ENCODE measurements at places on chromosomes 6 and 20.

- DNase-seq: no peak
These were observed 122.8 kb downstream of the ALDH8A1 start for GRCh38 chr6:134826889-134827737.

GRCh38 chr20:51185277-51185676 lies 162.4 kb upstream of the KCNG1 start:
- no peak for DNase-seq

- no peak for DNase-seq
These were observed 175.5 kb downstream of the EYA2 start for GRCh38 chr20:47070176-47070575.

GRCh38 chr6:142294679-142295078 lies 7.1 kb upstream of the ADGRG6 start:
- no peak for DNase-seq

- DNase-seq: no peak
These were observed 127.6 kb upstream of the PMEPA1 start for GRCh38 chr20:57837208-57838035.

DNA sequence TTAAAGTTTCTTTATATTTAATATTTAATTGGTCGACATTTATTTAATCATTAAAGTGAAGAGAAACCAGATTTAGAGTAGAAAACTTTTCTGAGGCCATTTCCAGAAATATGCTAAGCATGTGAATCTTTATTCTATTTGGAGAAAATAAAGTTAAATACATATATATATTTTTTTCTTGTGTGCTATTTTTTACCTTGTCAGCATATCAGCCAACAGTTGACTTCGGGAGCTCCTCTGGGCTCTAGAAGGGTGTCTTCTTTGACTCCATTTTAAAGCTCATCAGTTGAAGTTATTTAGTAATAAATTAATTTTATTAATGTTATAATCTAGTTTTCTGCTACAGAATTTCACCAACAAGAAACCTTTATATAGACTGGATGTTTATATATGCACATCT lies 73.1 kb downstream of the SH3BGRL2 start:
- no peak for DNase-seq

DNA sequence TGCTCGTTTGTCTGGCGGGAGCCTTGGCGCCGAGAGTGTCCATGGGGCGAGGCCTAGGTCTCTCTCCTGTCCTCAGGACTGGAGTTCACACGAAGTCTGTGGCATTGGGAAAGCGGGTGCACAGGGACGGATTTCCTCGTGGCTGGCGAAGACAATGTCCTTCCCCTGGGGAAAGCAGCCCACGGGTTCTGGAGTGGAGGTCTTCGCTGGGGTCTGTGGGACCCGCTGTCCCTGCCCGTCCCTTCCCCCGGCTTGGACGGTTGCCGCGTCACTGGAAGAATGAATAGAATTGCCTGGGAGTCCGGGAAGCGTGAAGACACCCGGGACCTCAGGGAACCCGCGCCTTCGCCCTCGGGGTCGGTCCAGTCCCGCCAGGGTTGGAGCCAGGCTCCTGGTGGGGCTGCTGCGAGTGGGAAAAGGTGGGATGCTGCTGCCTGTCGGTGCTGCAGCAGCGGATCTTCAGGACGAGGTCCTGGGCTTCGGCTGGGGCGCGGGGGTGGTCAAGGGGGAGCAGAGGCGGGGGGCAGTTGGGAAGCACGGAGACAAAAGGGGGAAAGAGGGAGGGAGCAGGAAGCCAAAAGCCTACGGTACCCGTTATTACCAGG lies 441.8 kb upstream of the DEFB115 start:
- DNase-seq: no peak

- no peak for DNase-seq
These were observed 202.6 kb upstream of the HEY2 start for GRCh38 chr6:125546841-125547251.

DNA sequence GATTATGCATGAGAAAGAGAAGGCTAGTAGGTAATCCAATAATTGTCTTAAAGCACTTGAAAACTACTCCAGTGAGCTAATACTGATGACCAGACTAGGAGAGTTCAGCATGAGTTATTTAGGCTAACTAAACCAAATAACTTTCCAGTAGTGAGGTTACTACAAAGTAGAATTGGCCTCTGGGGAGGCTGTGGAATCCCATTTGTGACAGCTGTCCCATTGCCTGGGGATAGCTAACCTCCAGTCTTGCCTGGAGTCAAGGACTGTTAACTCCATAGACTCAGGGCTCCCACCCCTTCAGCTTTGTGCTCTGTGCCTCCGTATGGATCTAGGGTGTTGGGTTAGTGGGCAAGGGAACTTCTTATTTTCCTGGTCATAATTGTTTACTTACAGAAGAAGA lies 51.0 kb downstream of the KCNQ5 start:
- no peak for DNase-seq

DNA sequence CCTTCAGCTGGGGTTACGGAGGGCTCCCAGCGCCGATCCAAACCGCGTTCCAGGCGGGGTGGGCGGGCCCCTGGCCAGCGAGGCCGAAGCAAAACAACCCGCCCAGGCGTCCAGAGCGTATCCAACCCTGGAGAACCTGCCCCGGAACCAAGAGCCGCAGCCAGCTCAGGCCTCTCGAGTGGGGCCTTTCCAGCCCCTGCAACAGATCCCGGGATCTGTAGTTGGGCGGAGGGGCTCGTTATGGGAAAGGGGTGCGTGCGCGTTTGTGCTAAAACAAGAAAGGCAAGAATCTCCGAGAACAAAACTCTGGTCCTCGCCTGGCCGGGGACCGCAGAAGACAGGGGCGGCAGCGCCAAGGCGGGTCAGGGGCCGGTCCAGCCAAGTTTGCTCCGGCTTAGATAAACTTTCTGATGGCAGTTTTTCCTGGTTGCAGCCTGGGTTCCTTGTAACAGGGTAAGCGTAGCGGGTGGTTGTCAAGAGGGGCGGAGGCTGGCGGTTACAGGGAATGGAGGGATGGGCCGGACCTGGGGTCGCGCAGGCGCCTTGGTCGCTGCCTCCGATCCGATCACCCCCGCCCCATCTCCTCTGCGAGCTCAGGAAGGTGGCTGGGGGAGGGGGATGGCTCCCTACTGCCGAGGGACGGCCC lies 448 bp upstream of the RIN2 start:
- DNase-seq: peak; percentile 76

DNA sequence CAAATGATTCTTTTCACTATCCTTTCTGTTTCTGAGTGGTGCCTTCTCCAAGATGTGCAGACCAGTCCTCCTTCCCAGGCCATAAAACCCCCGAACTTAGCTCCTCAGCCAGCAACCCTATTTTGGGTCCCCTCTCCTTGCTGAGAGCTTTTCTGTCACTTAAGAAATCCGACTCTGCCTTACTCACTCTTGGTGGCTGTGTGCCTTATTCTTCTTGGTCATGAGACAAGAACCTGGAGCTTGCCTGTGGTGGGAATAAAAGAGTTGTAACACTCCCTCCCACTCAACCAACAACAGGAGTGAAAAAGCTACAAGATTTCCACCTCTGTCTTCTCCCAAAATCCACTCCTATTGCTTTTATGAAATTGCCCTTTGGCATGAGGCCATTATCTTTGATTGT lies 62.6 kb downstream of the RPS12 start:
- DNase-seq: no peak

GRCh38 chr6:43471399-43471798 lies 6.0 kb upstream of the TJAP1 start:
- DNase-seq: no peak

GRCh38 chr20:16758454-16759180 lies 10.5 kb downstream of the OTOR start:
- DNase-seq: no peak

- no peak for DNase-seq
These were observed 1.5 kb upstream of the TMEM200A start for GRCh38 chr6:130364224-130364780.

- no peak for DNase-seq
These were observed 323.0 kb downstream of the UTRN start for GRCh38 chr6:144607998-144608735.

- DNase-seq: no peak
These were observed 137.7 kb downstream of the INSM1 start for GRCh38 chr20:20505554-20505953.

DNA sequence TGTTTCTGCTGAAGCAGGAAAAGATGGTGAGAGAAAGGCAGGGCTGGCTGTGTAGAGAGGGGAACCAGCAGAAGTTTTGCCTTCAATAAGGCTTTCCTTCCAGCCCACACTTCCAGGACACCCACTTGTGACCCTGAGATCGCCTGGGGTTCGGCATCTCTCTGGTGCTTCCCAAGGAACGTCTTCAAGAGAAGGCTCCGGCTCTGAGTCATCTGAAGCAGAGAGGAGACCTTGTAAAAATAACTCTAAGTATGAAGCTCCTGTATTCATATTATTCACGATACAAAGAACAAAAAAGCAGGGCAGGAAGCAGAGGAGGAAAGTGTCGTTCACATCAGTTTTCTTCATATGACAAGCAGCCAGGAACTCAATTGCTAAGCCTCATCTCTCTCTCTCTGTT lies 95.4 kb upstream of the MRPS10 start:
- no peak for DNase-seq

DNA sequence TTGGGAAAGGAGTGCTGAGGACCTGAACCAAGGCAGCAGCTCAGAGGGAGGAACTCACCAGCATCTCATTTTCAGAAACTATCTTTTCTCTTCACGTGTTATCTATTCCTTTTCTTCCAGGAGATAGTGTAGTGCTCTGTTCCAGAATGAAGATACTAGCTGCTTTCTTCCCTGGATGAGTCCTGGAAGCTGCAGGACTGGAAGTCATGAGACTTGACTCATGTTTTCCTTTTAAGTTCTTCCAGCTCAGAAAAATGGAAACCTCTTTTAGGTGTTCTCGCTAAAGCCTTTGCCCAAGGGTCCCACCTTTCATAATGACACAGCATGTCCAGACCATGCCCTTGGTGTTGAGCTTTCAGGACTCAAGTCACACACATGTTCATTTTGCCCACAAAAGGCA lies 106.7 kb downstream of the UNC5CL start:
- DNase-seq: no peak

GRCh38 chr6:946546-946945 lies 253.6 kb upstream of the EXOC2 start:
- DNase-seq: no peak

DNA sequence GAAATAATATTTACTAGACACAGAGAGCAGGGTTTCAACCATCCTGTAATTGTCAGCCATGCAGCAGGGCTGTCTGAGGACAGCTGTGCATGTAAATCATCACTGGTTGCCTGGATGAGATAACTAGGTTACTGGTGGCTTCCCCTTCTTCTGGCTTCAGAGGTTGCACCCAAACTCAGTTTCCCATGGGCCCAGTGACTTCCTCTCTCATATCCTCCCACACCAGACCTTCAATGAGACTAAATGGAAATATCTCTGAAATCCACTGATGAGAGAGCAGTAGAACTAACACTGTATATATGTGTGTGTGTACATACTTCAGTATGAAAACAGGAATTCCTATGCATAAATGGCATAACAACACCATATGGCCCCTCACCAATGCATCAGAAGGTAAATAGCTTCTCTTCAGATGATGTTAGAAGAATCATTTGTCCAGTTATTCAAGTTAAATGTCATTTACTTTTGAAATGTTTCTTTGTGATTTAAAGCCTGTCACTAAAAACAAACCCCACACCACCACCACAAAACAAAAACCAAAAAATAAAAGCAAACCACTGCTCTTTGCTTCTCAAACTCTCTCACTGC lies 51.0 kb upstream of the IL20RA start:
- no peak for DNase-seq

DNA sequence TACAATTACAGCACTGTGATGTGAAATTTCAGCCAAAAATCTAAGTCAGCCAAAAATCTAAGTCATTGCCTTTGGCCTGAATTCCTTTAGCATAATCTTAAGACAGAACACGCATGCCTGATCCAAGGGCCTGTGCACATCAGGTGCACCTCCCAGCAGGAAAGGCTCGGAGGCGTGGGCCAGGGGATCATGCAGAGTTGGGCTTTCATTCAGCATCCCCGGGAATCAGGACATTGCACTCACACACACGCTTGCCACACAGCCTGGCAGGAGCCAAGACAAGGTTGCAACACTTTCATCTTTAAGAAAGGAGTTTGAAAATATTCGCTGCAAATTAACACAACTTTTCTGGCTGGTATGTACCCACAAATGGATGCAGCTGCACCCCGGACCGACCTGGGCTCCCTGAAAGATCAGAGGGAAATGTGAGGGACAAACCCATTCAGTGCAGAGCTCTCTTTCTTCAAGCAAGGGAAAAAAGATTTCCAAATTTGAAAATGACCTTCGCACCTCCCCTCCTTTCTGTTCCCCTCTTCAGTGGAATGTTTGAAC lies 48.8 kb downstream of the ERMARD start:
- no peak for DNase-seq

GRCh38 chr6:113182370-113183141 lies 674.6 kb upstream of the MARCKS start:
- DNase-seq: peak; percentile 64

- no peak for DNase-seq
These were observed 734 bp upstream of the OGFRL1 start for GRCh38 chr6:71287926-71288227.

GRCh38 chr6:153003366-153003690 lies 819 bp upstream of the MTRF1L start:
- no peak for DNase-seq

DNA sequence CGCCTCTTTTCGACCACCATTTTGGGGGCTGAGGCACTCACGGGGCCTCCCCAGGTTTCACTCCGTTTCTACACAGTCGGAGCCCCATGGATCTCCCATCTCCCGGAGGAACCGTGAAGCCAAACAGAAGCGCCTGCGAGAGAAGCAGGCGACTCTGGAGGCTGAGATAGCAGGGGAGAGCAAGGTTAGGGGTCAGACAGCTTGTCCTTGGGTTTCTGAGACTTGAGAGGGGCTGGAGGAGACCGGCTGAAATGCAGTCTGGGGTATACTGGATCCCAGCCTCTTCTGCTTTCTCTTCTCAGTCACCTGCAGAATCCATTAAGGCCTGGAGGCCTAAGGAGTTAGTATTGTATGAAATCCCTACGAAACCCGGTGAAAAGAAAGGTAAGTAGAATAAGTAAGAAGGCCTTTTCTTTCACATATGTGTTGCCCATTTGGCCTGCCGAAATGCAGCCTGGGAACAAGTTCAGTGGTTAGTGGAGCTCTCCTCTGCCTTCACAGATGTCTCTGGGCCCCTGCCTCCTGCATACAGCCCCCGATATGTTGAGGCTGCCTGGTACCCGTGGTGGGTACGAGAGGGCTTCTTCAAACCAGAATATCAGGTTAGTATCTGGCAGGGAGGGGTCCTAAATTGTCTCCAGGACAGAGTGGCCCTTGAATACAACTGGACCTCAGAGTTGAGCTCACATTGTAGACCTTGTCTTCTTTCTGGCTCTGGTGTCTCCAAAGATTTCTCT lies 984 bp downstream of the VARS2 start:
- DNase-seq: no peak

DNA sequence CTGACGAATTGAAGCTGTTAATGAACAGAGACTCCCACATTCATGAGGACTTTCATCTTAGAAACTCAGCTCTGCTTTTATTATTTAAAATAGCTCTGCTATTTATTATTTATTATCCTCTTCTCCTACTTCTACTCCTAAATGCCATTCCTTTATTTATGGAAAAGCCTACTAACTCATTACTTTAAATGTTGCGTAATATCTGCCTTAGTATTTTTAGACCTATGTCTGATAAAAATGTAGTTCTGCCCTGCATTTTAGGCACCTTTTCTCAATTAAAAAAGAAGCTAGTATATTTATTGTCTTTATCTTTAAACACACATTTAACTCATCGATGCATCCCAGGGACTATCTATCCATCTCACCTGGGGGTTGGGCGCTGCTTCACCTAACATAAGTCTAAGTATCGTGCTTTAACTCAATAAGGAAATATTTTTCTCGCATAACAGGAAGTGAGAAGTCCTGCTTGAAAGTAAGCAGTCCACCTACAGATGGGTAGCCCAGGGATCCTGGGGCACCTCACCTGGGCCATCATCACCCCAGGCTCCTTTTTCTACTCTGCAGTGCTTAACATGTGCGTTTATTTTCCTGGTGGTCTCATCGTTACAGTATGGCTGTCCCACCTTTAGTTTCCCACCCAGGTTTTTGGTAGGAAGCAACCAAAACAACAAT lies 31.3 kb upstream of the FAM184A start:
- no peak for DNase-seq
